NCI-H2029 (cell line): ENCODE measurements at places on chromosomes 12 and 14.

GRCh38 chr14:64556526-64556925 is 6.8 kb downstream of the PPP1R36 start:
- DNase-seq: no peak

DNA sequence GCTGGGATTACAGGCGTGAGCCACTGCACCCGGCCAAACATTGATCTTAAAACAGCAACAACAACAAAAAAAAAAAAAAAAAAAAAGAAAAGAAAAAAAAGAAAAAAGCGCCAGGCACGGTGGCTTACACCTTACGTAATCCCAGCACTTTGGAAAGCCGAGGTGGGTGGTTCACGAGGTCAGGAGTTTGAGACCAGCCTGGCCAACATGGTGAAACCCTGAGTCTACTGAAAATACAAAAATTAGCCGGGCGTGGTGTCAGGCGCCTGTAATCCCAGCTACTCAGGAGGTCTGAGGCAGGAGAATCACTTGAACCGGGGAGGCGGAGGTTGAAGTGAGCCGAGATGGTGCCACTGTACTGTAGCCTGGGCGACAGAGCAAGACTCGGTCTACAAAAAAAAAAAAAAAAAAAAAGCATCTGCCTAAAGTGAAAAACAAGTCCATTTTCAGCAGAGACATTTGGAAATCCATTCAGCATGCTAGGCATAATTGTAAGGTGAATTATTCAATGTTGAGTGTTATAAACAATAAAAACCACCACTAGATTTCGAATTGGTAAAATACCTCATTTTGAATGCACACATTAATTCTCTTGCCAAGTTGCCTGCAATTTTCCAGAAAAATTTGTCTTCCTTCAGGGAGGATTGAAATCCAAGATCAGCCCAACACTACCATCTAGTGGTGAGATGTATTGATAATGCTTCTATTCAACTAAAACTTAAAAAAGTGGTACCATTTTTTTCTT is 8.0 kb upstream of the CERS5 start:
- peak; percentile 56 for DNase-seq

DNA sequence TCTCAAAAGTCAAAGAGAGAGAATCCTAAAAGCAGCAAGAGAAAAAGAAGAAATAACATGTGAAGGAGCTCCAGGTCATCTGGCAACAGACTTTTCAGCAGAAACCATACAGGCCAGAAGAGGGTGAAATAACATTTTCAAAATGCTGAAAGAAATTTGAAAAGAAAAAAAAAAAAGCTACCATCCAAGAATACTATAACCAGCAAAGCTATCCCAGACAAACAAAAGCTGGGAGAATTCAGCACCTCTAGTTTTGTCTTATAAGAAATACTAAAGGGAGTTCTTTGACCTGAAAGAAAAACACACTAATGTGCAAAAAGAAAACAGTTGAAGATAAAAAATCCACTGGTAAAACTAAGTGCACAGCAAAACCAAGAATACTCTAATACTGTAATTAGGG is 36.8 kb downstream of the SLC41A2 start:
- DNase-seq: no peak

- no peak for DNase-seq
These were observed 9.8 kb downstream of the OR2AP1 start for GRCh38 chr12:55582066-55582465.

DNA sequence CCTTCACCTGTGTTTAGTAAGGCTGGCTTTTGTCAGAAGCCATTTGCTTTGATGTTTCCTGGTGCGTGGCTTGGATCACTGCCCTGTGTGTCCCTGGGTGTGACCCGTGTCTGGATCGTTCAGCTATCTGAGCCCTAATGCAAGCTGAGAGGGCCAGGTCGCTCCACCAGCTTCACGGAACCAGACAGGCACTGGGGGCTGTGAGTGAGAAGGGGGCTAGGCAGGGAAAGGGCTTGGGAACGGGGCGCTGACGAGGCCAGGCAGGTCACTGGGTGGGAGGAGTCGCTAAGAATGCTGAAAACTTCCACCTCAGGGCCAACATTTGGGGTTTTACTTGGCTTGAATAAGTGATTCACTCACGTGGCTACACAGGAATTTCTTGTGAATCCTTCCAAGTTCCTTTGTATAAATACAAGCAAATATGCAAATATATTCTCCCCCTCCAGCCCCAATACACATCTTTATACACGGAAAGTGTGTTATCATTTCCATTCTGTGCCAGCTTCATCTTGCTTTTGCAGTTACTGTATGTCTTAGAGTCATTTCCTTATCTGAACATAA is 24.2 kb upstream of the MMP17 start:
- no peak for DNase-seq

DNA sequence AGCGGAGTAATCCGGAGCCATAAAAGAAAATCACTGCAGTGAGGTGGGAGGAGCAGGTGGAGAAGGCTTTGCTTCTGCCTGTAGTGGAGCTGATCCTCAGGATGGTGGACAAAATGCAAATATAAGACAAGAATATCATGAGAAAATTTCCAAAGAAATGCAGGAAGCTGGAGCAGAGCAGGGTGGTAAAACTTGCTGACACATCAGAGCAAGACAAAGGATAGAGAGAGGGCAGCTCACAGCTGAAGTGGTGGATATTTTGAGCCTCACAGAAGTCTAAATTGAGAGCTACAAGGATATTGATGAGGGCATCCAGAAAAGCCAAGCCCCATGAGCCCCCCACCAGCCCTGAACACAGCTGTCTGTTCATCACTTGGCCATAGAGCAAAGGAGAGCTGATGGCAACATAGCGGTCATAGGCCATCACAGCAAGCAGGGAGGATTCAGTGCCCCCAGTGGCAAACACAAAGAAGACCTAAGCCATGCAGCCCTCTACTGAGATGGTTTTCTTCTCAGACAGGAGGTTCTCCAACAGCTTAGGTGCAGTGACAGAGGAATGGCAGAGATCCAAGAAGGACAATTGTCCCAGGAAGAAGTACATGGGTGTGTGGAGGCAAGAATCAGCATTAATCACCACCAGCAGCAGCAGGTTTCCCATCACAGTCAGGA is 30.0 kb upstream of the ANP32D start:
- no peak for DNase-seq

GRCh38 chr14:50001151-50001998 is 108.5 kb downstream of the ARF6 start:
- DNase-seq: peak; percentile 49

DNA sequence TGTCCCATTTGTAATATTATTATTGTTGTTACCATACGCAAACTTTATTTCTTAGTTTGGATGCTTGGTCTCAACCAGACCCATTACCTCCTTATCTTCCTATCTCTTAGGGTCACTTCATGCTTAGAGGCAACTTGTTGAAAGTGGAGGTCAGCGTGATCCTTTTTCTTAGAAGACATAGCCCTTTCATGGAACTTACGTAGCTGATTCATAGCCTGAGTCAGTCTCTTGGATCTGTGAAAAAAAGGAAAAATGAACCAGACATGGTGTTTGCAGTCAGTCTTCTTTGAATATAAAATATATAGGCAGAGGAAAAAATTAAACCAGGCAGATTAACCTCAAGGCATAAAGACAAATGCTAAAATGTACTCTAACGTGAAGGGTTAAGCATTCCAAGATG is 613.7 kb downstream of the DIO2 start:
- DNase-seq: no peak

GRCh38 chr12:50211392-50212070 is 44.4 kb upstream of the CERS5 start:
- DNase-seq: no peak

- peak; percentile 64 for DNase-seq
These were observed 753.1 kb upstream of the TBX3 start for GRCh38 chr12:115437061-115437567.
